ENCODE measurements at places on chromosomes 7 and 10. TPM values are rescaled to one million over a fixed set of nuclear protein-coding genes. Genes with fewer than 3 reads are reported as not detected.

DNA sequence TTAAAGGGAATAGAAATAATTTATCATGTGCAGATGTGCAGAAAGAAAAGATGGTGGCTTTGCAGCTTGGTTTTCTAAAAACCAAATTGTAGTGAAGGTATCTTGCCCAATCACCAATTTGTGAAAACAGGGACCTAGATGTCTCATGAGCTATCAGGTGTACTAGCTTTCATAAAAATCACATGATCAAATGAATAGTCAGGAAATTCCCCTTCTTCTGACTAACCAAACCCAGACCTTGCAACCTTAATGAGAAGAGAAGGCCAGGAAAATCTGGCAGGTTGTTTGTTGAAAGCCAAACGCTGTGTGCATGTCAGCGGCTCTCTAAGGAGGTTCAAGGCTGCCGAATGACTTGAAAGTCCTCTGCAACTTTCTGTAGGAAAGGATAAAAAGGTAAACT is 304.4 kb upstream of the NRP1 start:
- H3K27ac ChIP-seq: no peak overlapping the region
- H3K36me3 ChIP-seq: no peaks in the 10 kb centered on the region
- no peak overlapping the region for H3K4me3 ChIP-seq
- H3K4me1 ChIP-seq: no peaks in the 10 kb centered on the region

- H3K36me3 ChIP-seq: no peaks in the 10 kb centered on the region
- H3K27ac ChIP-seq: no peak overlapping the region
- no peaks in the 10 kb centered on the region for H3K27me3 ChIP-seq
- no peak overlapping the region for H3K4me3 ChIP-seq
These were observed 16.5 kb upstream of the CHN2 start for GRCh38 chr7:29177963-29178600.

- no peaks in the 10 kb centered on the region for H3K27me3 ChIP-seq
- no peak overlapping the region for H3K27ac ChIP-seq
- no peaks in the 10 kb centered on the region for H3K4me1 ChIP-seq
- DNase-seq: no peak
These were observed 161.1 kb upstream of the ZWINT start for GRCh38 chr10:56522166-56522565.

GRCh38 chr7:55690-56248 is 136.6 kb upstream of the FAM20C start:
- no peaks in the 10 kb centered on the region for H3K36me3 ChIP-seq
- no peak overlapping the region for H3K27ac ChIP-seq
- DNase-seq: no peak
- no peaks in the 10 kb centered on the region for H3K27me3 ChIP-seq
- peaks cover 23% of the 10 kb centered on the region for H3K4me1 ChIP-seq

The DNAJB9 gene
- 29.9 TPM for total RNA-seq

The RSPH10B2 gene
- total RNA-seq: 1.4 TPM
